ENCODE measurements at places on chromosomes 4 and X.

DNA sequence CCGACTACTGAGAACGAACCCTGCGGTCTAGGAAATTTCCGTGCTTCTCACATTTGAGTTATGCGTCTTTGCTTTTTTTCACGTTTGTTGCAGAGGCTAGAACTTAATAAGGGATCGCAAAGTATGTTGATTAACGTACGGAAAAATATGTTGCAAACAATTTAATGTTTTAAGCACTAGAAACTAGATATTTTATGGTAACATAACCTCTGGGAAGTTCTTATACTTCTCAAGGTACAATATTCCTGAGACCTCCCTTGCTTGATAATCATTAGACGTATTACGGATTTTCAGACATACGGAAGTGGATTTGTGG, 639 bp upstream of the PRDM5 start:
- H3K36me3 ChIP-seq, result no peaks in the 10 kb centered on the region
- H3K27me3 ChIP-seq, result no peaks in the 10 kb centered on the region
- H3K4me1 ChIP-seq, result no peaks in the 10 kb centered on the region
- peak overlapping the region; percentile 97 for H3K27ac ChIP-seq
- H3K4me3 ChIP-seq, result peak overlapping the region; percentile 88

DNA sequence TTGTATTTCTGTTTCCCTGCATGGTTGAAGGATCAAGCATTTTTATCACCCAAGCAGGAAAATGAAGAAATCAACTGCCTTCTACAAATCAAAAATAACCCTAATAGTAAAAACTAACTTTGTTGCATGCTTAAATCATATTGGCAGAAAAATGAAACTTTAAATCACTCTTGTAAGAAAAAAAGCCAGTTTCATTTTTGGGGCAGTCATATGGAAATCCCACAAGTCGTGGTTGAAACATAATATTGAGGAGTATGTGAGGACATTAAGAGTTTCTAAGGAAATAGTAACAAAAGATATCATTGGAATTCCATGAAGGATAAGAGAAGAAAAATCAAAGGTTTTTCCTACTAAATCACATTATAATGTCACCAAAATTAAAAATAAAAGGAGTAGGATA, 8.4 kb downstream of the TEC start:
- H3K27ac ChIP-seq, result no peak overlapping the region

DNA sequence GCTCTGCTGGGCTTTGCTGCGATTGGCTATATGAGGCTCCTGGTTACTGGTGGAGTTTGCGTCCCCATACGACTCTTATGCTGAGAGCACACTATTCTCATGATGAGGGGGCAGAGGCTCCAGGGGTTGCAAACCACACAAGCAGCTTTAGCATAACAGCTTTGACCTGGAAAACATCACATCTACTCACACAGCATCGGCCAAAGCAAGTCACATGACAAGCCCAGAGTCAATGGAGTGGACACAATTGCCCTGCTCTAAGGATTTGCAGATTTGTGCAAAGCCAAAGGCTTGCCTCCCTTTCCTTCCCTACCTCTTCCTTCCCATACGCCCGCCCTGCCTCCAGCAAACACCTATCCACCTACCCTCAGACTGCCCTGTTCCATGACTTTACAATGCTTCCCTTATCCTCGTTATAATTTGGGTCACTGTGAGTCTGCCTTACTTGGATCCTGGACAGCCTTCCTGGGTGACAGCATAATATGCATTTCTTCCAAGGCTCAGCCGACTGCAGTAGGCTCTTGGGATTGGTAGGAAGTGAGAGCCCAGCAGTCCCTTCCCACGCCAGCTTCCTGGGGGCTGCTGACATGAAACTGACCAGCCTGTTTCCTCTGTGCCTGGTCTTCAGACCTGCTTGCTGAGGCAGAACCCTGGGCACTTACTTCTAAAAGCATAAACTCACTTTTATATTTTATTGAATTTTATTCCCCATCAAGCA, 208.2 kb upstream of the PSAPL1 start:
- H3K36me3 ChIP-seq, result no peaks in the 10 kb centered on the region
- no peak overlapping the region for H3K4me3 ChIP-seq
- no peak for DNase-seq
- no peaks in the 10 kb centered on the region for H3K4me1 ChIP-seq

DNA sequence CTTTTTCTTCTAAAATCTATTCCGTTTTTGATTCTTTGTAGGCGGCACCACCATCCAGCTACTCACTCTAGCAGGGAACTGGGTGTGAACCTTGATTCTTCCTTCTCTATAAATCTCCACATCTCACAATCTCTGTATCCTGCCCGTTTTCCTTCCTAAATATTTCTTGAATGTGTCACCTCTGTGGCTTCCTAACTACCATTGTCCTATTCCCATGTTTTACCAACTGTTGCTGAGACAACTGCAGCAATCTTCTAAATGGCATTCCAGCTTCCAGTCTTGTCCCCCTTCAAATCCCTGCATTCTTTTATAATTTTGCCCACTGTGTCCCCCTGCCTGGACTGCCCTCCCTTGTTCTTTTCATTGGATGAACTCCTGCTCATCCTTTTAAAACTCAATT, 641.3 kb downstream of the RPA4 start:
- no peak for DNase-seq
- H3K4me3 ChIP-seq, result no peak overlapping the region
- no peaks in the 10 kb centered on the region for H3K4me1 ChIP-seq
- H3K27me3 ChIP-seq, result peaks cover 16% of the 10 kb centered on the region

Data from breast epithelium (tissue), 4 donors.